A549 (cell line): ENCODE measurements at places on chromosomes 12 and 14. TPM values are rescaled to one million over a fixed set of nuclear protein-coding genes. Genes with fewer than 3 reads are reported as not detected.

The EMP1 gene
- 17.3 to 27.0 TPM (median 19.2 TPM) in 3 replicates for polyA plus RNA-seq

GRCh38 chr14:87617079-87617478 lies 375.9 kb downstream of the GALC start:
- DNase-seq = no peak

- no peak for DNase-seq
These were observed 148.1 kb downstream of the LMNTD1 start for GRCh38 chr12:25404955-25405354.

The PPP1R1A gene
- polyA plus RNA-seq = 0.09 TPM in 1 of 3 replicates, not detected in the others

GRCh38 chr12:92471551-92471950 lies 231.2 kb upstream of the PLEKHG7 start:
- no peak for DNase-seq

- peak; percentile 81 for DNase-seq
These were observed 16.1 kb downstream of the PIGH start for GRCh38 chr14:67583711-67584644.

GRCh38 chr14:89347885-89348284 lies 69.1 kb downstream of the FOXN3 start:
- no peak for DNase-seq

GRCh38 chr12:115004470-115005146 lies 320.6 kb upstream of the TBX3 start:
- peak; percentile 70 for DNase-seq

The ZFYVE26 gene
- polyA plus RNA-seq = 3.9 to 4.5 TPM (median 4.5 TPM) in 3 replicates

The OTOGL gene
- polyA plus RNA-seq = not detected in 3 replicates

DNA sequence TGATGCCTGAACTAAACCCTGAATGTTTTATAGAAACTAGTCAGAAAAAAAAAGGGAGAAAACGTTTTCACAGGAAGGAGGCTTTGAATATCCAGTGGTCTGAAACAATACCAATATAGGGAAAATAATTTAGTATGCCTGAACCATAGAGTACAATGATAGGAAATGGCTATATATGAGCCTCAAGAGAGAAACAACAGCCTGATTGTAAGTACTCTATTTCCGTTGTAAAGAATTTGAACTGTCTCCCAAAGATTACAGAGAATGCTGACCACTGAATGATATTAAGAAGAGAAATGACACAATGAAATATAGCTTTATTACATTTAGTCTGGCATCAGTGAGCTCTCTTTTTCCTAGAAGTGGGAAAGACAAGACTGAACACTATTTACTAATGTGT lies 5.5 kb upstream of the GABARAPL1 start:
- no peak for DNase-seq

DNA sequence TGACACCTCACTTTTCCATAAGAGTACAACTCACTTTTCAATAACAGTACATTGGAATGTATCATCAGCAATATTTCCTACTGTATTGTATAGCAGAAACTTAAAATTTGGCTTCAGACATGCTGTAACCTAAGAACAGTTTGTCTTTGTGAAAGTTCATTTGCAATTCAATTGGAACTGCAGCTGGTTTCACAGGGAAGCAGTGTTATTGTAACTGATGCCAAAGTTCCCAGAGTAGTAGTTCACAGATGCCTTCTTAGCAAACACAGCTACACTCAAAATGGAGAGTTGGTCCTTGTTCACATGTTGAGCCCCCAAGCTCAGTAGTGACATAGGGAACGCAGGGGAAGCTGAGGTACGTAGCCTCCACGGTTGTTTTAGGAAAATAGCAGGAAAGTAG lies 23.3 kb downstream of the PPP1R36 start:
- no peak for DNase-seq

GRCh38 chr12:12719496-12719895 lies 2.3 kb downstream of the CDKN1B start:
- DNase-seq = peak; percentile 29

The EPYC gene
- not detected in 3 replicates for polyA plus RNA-seq

The ZDHHC22 gene
- 0.16 to 0.28 TPM (median 0.23 TPM) in 3 replicates for polyA plus RNA-seq

DNA sequence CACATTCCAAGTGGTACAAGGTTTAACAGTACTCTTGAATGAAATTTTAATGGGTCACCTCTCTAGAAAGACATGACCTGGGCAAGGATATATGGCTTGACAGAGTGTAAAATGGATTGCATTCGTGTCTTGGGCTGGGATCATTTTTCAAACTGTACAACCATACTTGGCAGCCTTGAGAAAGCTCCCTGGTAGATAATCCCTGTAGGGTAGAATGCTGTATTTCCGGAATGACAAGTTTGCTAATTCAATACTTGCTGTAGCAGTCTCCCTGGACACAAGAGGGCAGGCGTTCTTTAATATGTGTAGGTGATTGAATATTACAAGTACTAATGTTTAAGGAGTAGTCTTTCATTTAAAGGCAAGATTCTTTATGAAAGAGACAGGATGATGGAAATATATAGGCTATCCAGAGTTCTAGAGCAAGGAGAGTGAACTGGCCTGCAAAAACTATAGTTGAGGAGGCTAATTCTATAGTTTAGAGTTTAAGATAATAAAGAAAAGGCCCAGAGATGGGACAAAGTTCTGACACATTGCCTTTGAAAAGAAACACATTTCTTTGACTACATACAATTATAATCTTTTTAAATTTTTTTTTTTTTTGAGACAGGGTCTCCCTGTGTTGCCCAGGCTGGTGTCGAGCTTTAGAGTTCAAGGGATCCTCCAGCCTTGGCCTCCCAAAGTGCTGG lies 53.4 kb downstream of the PLBD1 start:
- DNase-seq = no peak

The IRF9 gene
- 14.4 to 24.2 TPM (median 19.0 TPM) in 3 replicates for polyA plus RNA-seq

DNA sequence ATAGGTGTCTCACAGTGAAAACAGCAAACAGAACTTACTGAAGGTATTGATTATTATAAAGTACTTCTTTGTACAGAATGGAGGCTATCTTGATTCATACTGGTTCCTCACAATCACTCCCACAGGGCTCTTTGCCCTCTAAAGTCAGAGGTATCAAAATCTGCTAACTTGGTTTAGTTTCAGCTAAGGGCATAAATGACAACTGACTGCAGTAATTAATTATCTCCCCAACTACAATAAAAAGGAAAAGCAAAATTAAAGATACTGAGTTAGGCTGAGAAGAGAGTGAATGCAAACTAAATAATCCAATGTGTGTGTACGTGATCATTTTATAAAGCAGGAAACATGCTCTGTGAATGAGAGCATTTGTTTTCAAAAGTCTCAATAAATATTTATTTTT lies 338.7 kb downstream of the ACSS3 start:
- DNase-seq = no peak

DNA sequence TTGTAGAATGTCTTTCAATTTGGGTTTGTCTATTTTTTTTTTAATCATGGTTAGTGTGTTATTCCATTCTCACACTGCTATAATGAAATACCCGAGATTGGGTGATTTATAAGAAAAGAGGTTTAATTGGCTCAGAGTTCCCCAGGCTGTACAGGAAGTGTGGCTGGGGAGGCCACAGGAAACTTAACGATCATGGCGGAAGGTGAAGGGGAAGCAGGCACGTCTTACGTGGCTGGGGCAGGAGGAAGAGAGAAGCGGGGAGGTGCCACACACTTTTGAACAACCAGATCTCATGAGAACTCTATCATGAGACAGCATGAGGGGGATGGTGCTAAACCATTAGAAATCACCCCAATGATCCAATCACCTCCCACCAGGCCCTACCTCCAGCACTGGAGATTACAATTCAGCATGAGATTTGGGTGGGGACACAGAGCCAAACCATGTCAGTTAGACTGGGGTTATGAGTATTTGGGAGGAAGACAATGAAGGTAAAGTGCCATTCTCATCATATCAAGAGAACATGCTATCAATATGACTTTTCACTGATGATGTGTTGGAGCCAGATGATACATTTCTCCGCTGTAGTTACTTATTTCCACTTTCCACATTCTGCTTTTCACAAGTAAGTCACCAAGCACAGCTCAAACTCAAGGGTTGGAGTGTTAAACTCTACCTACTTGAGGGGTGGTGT lies 45.8 kb downstream of the AP5M1 start:
- no peak for DNase-seq

GRCh38 chr12:116331876-116332275 lies 54.4 kb upstream of the MED13L start:
- no peak for DNase-seq

DNA sequence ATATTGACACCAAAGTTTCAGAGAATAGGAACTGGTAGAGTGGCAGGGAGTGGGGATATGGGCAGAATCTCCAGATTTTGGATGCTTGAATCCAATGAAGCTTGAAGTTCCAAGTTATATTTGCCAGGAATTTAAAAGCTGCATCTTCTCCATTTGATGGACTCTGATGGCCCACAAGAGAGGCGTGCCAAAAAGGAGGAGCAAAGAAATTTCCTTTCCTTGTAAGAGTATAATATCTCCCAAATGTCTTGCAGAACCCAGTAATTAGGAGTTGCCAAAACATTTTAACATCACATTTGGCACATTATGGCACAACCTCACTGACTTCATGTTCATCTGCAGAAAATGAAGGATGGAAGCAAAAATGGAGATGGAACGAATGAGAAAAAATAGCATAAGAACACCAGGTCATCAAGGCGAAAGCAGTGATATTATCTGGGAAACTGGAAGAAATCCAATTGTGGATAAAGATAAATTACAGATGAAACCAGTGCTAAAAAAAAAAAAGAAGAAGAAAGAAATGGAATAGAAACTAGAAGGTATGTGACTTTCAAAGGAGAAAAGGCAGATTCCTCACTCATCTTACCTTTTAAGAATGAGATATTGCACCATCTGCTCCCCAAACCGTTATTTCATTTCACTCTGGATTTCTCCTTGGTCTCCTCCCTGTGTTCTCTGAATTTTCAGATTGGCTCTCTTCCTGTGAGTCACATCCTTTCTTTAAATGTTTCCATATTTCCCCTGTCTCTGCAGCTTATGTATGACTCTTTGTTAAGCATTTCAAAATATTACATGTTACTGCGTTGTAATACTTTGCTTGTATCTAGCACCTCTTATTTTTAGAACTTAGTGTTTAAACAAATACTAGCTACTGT lies 13.5 kb upstream of the FLRT2 start:
- no peak for DNase-seq

GRCh38 chr14:63510538-63510937 lies 32.6 kb downstream of the PPP2R5E start:
- DNase-seq = no peak

- no peak for DNase-seq
These were observed 86.0 kb downstream of the SCARB1 start for GRCh38 chr12:124777399-124778372.

The RPL6 gene
- 1,572 to 1,776 TPM (median 1,661 TPM) in 3 replicates for polyA plus RNA-seq

DNA sequence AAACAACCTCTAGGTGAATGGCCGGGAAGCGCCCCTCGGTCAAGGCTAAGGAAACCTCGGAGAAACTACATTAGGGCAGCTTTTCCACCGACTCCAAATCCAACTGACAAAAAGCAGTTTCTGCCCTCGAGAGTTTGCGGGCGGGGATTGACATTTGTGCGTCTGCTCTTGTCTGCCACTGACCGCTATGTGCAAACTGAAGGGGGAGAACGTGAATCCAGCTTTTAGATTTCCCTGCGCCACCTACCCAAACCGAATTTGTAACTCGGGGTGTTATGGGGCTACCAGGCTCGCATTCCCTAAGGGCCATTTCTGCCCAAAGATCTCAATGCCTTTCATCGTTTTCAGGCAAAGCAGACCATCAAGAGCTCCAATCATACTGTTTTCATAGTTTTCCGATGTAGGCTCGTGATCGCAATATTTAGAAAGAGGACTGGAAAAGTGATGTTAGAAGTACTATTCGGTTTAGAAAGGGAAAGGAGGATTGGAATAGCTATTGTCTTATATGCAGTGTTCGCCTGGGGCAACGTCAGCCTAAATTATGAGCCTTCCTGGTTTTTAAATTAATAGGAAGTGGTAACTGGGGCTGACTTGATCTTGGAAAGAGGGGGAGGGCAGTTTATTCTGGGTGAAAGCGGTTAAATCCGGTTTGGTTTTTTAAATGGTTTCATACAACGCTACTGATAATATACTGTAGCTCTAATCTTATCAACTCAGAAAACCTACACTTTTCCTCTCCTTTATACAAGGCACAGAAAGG lies 45.4 kb downstream of the BCAT1 start:
- DNase-seq = no peak

DNA sequence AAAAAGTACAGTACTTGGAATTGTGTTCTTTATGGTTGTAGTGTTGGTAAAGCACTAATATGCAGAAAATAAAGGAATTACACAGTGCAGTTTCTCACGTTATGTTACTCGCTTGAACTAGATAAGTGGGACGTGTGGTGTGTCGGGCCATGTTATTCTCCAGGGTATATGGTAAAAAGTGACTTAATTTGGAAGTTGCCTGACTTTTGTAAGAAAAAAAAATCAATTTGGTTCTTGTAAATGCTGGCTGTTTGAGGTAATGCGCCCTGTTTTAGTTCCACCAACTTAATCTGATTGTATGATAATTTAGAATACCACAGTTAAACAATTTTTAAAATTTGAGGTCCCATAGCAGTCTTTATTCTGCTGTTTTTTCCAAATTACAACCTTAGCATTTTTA lies 4.1 kb downstream of the ARF6 start:
- no peak for DNase-seq

The TMEM121 gene
- 4.3 to 5.7 TPM (median 5.6 TPM) in 3 replicates for polyA plus RNA-seq

GRCh38 chr14:67602076-67602475 lies 2.0 kb upstream of the PIGH start:
- no peak for DNase-seq

The DDN gene
- polyA plus RNA-seq = 0.34 to 0.50 TPM (median 0.38 TPM) in 3 replicates

- no peak for DNase-seq
These were observed 10.8 kb downstream of the CDCA4 start for GRCh38 chr14:105010106-105010505.

DNA sequence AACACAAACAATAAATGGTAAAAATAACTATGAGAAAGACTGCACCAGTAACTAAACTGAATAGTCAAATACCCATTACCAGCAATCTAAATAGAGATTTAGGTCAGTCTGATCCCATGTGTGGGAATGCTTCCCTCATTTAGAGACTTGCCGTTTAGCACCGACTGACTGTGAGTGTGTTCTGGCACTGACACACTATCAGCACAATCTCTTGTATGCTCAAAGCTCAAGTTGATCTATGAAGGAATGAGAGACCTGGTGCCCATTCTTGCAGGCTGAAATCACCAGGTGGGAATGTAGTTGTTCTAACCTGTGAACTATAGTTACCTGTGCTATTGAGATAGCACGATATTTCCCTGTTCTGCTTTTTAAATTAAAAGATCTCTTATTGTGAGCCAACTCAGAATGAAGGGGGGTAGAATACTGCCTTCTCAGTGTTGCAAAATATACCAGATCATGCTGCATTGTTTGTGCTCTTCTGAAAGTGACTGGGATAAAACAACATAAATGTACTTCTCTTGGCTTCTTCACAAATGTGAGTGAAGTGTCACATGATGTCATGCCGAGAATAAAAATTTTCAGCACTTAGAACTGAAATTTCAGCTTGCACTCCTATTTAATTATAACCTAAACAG lies 99.6 kb downstream of the LIN7A start:
- DNase-seq = no peak
